ENCODE measurements at places on chromosomes 11 and 22. TPM values are rescaled to one million over a fixed set of nuclear protein-coding genes. Genes with fewer than 3 reads are reported as not detected.

The CCDC89 gene
- not detected for total RNA-seq

The APOA5 gene
- total RNA-seq: not detected

The SLC22A8 gene
- not detected for total RNA-seq

The XPNPEP3 gene
- 9.6 TPM for total RNA-seq

The OR52A1 gene
- total RNA-seq: not detected

The OR5AS1 gene
- not detected for total RNA-seq

The RIMBP3B gene
- total RNA-seq: 0.09 TPM

- DNase-seq: peak; percentile 59
These were observed 56.6 kb downstream of the CCDC81 start for GRCh38 chr11:86431258-86431657.

GRCh38 chr11:105953886-105954285 lies 68.2 kb downstream of the MSANTD4 start:
- DNase-seq: no peak

- DNase-seq: peak; percentile 69
These were observed 112.8 kb downstream of the WNT7B start for GRCh38 chr22:45863981-45864751.

- DNase-seq: no peak
These were observed 1321.7 kb downstream of the TBC1D22A start for GRCh38 chr22:48084041-48084728.

- DNase-seq: no peak
These were observed 6.4 kb downstream of the TSSC4 start for GRCh38 chr11:2406878-2407410.

- DNase-seq: no peak
These were observed 472 bp downstream of the UBXN1 start for GRCh38 chr11:62678433-62678769.

- DNase-seq: peak; percentile 55
These were observed 516 bp downstream of the VPS26B start for GRCh38 chr11:134224710-134225664.

- no peak for DNase-seq
These were observed 807 bp downstream of the TRIM3 start for GRCh38 chr11:6472934-6473333.

DNA sequence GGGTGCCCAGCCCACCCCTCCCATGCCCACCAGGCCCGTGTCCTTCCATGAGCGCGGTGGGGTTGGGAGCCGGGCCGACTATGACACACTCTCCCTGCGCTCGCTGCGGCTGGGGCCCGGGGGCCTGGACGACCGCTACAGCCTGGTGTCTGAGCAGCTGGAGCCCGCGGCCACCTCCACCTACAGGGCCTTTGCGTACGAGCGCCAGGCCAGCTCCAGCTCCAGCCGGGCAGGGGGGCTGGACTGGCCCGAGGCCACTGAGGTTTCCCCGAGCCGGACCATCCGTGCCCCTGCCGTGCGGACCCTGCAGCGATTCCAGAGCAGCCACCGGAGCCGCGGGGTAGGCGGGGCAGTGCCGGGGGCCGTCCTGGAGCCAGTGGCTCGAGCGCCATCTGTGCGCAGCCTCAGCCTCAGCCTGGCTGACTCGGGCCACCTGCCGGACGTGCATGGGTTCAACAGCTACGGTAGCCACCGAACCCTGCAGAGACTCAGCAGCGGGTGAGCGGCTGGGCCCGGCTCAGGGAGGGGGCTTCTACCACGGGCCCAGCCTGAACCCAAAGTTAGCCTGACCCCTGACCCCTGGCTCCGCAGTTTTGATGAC lies 3.0 kb downstream of the PKP3 start:
- DNase-seq: peak; percentile 83

- no peak for DNase-seq
These were observed 3.0 kb downstream of the TRIM29 start for GRCh38 chr11:120134931-120135228.

- no peak for DNase-seq
These were observed 26.4 kb downstream of the KCNQ1 start for GRCh38 chr11:2471048-2471803.

Data from dermis blood vessel endothelial cell (primary cell).